NCI-H510A (cell line): ENCODE measurements at places on chromosomes 2 and 18.

DNA sequence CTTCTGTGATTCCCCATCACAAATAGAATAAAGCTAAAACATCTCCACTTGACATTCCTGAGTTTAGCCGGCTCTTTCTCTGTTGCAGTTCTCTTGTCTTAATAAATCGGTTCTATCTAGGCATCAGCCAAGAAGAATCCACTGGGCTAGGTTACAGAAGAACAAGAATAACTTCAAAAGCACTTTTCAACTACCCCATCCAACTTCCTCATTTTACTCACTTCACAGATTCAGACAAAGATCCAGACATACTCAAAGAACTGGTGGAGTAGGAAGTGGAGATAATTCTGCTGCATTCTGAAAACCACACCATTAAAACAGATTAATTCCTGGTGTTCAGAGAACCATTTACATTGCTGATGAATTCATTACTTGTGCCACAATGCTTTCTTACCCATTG lies 9.6 kb upstream of the ALPK2 start:
- DNase-seq = no peak

GRCh38 chr18:62637807-62638687 lies 77.3 kb upstream of the PHLPP1 start:
- no peak for DNase-seq

DNA sequence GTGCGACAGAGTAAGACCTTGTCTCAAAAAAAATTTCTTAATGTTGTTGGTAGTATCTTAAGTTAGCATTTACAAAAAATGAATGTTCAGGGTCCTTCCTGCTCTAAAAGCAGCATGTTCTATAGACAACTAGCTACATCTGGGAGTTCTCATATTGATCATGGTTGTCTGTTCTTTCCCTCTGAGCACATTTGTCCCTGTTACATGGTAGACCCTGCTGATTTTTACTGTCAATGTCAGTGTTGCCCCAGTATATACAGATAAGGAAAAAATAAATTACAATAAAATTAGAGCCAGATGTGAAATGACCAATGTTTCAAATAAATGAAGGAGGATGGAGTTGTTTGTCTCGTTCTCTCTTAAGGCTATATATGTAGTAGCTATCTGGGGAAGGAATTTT lies 63.2 kb downstream of the KCMF1 start:
- no peak for DNase-seq

DNA sequence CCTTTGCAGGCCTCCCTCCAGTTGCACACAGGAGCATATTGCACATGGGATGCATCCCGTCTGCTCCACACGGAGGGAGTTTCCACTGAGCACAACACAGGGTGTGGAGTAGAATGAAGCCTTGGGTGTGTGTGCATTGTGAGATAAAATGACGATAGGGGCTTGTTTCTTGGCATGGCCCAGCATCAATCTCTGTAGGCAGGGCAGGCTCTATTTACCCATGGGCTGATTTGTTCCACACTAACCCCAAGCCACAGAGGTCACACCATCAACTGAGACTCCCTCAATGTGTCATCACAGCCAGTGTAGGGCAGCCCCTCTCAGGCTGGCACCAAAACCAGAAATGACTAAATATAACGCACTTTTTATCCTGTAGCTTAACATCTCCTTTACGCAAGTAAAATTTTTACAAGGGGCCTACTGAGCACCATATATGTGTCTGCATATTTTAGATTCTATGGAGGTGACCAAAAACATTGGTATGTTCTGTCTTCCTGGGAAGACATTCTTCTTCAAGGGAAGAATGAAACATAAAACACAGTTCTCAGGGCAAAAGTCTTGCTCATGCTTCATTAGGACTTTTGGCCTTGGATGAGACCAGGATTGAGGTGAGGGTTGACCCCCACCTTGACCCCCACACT lies 2.7 kb upstream of the GKN1 start:
- DNase-seq = no peak

- DNase-seq = no peak
Measured at GRCh38 chr2:14631406-14632040, 994 bp upstream of the LRATD1 start.

- no peak for DNase-seq
Measured at GRCh38 chr2:8053216-8053615, 628.6 kb upstream of the ID2 start.
